Fibroblast of skin of right quadriceps (primary cell): ENCODE measurements at places on chromosomes 1 and 21.

GRCh38 chr1:42924851-42925760, 33.6 kb downstream of the SLC2A1 start:
- DNase-seq, result no peak

GRCh38 chr1:222454186-222454585, 93.7 kb downstream of the HHIPL2 start:
- DNase-seq, result peak; percentile 40

GRCh38 chr1:247387096-247387495, 28.9 kb upstream of the NLRP3 start:
- DNase-seq, result no peak

DNA sequence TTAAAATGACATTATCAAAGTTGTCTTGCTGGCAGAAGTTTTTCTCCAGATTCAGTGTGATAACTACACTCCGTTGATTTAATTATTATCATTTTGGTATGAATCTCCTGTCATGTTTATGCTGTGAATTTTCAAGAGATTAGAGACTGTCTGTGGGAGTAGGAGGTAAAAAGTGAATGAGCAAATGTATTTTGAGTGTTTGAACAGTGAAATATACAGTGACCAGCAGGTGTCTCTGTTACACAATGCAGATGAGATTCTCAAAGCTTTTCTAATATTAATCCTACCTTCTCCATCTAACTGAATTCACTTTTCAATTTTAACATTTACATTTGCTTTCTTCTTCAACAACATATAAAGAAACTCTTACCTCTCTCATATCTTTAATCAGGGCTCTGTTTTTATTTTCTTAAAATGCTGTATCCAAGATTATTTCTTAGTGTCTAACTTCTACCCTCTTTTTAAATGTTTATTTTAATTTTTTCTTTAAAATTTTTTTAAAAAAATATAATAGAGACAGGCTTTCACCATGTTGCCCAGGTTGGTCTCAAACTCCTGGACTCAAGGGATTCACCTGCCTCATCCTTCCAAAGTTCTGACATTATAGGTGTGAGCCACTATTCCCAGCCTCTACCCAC, 20.9 kb upstream of the HSPA13 start:
- peak; percentile 21 for DNase-seq

DNA sequence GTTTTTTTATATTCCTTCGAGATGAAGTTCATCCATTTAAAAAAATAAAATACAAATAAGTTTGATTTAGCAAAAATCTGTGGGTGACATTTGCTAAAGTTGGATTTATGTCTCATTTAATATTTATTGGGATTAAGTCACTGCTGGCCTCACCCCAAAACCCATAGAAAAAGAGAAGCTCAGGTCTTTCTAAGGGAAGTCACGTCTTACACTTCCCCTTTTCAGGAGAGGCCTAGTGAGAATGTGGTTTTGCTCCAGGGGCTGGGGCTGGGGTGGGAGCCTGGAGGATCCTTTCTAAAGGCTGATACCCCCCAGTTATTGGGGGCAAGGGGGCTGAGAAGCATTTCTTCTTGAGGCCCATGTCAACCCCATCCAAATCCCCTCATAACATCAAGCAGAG, 300.3 kb downstream of the DSCAM start:
- no peak for DNase-seq

GRCh38 chr1:202567738-202568137, 142.5 kb downstream of the SYT2 start:
- peak; percentile 76 for DNase-seq

DNA sequence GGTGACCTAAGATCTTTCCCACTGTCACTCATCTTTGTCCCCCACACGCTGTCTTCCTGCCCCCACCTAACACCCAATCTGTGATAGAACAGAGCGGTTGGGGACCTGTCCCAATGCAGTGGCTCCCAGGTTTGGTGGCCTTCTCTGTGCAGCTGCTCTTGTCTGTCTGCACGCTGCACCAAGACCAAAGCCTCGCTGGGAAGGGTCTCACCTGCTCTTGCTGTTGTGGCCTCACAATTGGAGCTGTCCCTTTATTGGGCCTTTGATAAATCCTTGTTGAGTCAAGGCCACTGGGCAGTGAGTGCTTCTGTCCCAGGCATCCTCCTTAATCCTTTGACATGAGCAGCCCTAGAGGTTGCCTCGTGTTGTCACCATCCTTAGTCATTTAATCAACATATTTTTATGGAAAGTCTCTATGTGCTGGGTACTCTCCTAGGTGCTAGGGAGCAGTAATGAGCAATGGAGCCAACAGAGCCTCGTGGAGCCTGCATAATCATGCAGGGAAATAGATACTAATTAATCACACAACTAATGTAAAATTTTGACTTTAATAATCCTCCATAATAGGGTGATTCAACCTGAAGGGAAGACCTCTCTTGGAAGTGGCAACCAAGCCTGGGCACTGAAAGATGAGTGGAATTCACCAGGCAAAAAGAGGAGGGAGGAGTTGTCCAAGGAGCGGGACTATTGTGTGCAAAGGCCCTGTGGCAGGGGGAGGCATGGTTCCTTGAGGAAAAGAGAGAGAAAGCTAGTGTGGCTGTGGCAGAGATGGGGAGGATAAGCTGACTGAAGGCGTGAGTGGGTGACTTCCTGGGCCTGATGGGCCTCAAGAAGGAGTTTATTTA, 57.6 kb downstream of the MAN1C1 start:
- no peak for DNase-seq

DNA sequence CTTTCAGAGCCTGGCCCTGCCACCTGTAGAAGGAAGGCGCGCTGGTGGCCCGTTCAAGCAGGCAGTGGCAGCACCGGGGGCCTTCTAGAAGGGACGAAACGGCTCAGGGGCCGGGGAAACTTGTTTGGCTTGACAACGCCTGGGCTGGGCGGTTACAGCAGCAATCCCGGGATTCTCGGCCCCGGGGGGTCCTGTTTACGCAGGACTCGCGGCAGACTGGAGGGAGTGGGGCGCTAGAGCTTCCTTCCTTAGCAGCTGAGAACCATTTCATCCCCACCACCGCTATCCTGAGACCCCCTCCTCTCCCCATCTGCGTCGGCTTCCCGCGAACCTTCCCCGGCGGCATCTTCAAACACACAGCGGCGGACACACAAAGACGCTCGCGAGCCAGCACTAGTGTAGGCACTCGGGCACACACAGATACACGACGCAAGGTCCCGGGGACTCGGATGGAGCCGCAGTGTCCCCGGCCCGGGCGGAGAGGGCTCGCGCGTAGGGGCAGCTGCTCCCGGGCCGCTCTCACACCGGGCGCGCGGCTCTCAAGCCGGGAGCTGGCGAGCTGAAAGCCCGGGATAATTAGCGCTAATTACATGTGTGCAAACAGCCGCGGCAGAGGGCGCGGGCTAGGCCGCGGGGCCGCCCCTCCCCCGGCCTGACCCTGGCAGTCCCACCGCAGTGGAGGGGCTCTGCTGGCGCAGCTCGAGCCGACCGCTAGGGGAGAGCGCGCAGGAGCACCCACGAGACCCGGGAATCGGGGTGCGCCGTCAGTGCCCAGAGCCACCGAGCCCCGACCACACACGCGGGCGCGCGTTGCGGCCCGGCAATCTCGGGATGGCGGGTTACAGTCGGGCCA, 271.4 kb downstream of the FOXD2 start:
- peak; percentile 35 for DNase-seq

GRCh38 chr1:245051349-245052221, 103.2 kb upstream of the KIF26B start:
- DNase-seq, result no peak

DNA sequence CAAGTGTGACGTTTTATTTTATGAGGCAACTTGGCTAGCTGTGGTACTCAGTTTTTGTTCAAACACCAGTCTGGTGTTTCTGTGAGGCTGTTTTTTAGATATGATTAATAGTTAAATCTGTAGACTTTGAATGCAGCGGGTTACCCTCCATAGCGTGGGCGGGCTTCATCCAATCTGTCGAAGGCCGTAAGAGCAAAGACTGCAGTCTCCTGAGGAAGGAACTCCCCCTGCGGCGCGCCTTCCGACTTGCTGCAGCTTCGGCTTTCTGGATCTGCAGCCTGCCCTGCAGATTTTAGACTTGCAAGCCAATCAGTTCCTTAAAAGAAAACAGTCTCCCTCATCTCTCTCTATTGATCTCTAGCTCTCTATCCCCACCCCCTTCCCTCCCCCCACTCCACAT, 4.2 kb upstream of the ZNF496 start:
- DNase-seq, result no peak

- no peak for DNase-seq
Measured at GRCh38 chr21:34498623-34499022, 13.4 kb downstream of the KCNE1 start.

- DNase-seq, result no peak
Measured at GRCh38 chr1:63955370-63956145, 181.7 kb downstream of the ROR1 start.

DNA sequence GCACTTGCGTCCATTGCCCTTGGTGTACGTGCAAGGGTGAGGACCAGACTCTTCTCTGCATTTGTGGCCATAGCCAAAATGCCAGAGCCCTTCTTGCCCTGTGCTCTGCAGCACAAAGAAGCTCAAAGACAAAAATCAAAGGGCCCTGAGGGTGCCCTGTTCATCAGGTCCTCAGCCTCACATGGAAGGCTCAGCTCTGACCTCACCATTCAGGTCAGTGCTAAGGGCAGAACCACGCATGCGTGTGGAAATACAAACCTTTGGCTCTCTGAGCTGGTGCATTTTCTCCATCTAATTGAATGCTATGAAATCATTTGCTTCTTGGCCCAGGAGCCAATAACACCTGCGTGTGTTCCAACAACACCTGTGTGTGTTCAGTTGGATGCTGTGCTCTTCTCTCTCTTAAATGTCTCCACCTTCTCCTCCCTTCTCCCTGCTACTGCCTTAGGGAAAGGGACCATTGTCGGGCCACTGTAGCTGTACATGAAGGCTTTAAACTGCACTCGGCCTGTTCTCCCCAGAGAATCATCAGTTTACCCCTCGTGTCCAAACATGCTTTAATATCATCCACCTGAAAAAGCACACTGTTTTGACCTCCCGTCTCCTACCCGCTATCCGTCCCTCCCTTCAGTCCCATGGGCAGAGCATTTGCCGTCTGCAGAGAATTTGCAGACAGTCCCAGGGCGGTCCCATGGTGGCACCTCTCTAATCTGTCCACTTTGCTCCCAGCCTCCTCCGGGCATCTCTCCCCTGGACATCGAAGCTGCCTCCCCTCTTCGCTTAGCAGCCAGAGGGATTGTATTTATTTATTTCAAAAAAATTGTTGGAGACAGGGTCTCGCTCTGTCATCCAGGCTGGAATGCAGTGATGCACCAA, 60.6 kb downstream of the EVA1C start:
- DNase-seq, result no peak

- DNase-seq, result no peak
Measured at GRCh38 chr1:3000671-3001470, 20.4 kb upstream of the ACTRT2 start.

GRCh38 chr1:54882519-54882918, 4.5 kb downstream of the DHCR24 start:
- peak; percentile 22 for DNase-seq

DNA sequence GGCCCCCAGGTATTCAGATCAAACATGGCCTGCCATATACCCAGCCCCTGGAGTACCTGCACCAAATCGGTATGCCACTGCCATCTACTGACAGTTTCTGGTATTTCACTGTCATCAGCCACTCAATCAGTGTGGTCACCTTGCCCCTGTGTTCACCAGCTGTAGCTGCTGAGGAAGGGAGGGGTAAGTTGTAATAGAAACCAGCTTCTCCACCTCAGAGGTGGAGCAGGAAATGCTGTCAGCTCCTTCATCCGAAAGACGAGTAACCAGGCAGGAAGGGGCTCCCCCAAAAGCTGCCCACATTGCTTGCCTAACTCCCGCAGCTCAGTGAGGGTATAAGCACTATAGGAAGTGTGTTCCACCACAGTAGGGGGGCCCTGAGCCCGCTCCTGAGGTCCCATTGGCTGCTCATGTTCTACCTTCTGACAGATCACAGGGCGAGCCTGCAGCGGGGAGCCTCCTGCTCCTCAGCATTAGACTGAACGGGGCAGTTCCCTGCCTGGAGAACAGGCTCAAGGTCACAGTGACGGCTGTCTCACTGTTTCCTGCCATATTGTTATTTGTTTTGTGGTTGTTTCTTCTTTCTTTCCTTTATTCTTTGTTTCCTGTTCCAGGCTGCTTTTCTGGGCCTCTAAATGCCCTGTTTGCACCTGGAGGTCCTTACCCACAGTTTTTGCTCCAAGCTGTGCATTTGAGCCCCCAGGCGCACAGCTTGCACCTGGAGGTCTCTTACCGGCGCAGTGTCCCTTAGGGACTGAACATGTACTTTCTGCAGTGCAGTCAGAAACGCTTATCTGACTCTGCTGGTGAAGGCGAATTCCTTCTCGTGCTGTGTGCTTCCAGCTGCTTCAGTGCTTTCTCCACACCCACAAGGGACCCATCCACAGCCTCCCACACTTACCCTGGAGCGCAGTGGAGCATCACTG, 1638.3 kb downstream of the MRPL39 start:
- DNase-seq, result peak; percentile 4

DNA sequence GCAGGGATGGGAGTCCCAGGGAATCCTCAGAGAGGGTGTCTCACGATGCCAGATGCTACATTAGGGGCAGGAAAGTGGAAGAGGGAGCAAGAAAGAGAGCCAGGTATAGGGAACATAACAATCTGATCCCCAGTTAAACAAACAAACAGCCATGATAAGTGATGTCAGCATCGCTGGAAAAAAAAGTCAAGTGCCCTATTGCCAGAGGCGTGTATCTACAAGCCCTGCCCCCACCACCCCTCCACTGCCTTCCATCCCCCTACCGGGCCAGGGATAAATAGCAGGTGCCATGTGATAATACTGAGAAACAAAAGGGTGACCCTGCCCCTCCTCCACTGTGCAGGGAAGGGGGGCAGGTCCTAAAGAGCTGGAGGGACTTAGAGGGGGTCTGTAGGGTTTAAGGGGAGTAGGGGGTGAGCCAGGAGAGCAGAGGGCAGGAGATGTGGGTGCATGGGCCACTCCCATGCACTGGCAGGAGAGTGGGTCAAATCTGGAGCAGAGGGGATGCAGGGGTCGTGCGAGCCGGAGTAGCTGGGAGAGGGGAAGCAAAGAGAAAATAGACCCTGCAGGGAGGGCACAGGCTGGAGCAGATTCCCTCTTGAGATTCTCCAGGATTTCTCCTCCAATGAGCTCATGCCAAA, 3.4 kb downstream of the SLC26A9 start:
- DNase-seq, result no peak

DNA sequence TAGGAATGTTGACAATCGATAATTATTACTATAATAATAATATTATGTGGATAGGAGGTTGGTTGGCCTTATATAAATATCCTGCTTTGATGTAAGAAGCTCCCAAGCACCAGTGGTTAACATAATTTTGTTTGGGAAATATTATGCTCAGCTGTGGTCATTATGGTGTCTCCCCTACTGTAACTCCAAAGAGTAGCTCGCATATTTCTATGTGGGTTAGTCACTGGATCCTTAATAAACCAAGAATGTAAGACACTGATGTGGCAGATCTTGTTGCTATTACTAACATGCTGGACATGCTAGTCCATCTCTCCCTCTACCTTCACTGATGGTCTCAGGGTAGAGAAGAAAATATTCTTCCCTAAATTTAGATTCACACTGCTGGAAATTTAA, 79.2 kb upstream of the RALGPS2 start:
- DNase-seq, result peak; percentile 92

DNA sequence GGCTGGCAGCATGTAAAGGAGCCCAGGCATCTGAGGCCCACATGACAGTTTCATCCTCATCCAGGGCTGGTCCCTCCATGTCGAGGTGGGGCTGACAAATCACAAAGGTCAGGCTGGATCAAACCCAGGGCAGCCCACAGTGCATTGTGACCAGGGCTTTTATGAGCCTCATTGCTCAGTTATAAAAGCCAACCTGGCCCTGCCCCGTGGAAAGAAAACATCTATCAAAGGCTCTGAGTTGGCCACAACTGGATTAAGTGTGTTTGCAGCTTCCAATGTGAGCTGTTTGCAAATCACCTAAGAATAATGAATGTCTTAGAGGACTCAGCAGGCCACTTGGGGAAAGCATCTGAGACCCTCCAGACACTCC, 45.4 kb downstream of the GRHL3 start:
- no peak for DNase-seq
